ENCODE measurements at places on chromosomes 1 and 21.

DNA sequence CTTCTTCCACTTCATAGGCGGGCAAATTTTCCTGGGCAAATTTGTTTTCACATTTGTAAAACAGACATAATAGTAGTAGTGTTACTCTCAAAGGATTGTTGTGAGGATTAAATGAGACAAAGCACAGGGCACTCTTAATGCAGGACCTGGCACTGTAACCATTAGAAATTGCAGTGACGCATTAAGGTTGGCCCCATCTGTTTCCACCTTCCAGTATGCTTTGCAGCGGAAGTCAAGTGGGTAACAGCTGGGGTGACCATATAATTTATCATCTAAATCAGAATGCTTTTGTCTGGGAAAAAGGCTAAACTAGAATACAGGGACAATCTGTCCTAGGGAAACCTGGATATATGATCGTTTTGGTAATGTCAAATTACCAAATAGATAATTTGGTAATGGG is 132.5 kb upstream of the CACHD1 start:
- no peak for ATAC-seq

- ATAC-seq, result no peak
Measured at GRCh38 chr1:203176273-203177035, 828 bp upstream of the MYBPH start.

DNA sequence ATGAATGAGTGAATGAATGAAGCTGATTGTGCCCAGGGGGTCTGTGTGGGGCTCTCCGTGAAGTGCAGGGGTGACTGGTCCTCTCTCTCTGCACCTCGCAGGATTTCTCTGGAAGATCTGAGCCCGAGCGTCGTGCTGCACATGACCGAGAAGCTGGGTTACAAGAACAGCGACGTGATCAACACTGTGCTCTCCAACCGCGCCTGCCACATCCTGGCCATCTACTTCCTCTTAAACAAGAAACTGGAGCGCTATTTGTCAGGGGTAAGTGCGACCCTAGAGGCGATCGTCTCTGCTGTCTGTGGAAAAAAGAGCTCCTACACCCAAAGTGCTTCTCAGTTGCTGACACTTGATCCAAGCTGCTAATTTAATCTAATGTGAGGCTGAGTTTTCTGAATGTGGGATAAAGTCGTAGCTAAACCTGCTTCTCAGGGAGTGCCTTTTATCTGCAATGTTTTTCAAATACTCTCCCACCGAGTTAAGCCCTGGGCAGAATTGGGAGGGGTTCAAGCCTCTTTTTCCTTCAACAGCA is 101.7 kb downstream of the HUNK start:
- ATAC-seq, result no peak

- ATAC-seq, result no peak
Measured at GRCh38 chr1:181398544-181398943, 84.8 kb upstream of the CACNA1E start.

DNA sequence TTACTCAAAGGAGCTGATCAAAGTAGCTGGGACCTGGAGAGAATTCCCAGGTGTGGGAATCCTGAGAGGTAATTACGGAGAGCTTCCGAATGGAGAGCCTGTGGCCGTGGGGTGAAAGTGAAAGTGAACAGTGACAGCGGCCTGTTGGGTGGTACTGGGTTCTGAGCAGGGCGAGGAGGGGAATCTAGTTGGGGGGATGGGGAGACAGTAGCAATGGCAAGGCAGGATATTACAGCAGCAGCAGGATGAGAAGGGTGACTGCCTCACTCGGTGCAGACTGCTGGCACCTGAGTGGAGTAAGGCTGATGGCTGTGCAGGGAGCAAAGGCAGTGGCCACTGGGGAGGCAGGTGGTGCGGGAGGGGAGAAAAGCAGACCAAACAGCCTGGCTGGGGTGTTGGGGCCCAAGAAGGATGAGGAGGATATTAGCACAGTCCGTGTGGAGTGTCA is 70.3 kb upstream of the PRDX6 start:
- no peak for ATAC-seq

DNA sequence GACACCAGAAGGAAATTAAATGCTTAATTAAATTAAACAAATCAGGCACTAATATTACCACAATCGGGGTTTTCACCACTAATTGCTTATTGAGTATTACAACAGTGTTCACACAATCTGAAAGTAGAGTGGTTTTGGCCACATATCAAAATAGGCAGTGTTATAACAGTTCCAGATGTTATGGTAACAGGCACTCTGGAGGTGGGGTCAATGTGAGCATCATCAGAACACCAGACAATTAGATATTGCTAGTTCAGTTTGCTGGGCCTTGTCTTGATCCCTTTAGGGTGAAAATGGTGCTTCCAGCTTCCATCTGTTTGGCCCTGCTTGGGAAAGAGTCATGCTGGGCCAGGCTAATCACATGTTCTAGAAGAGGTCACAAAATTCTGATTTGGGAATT is 14.5 kb upstream of the DDAH1 start:
- ATAC-seq, result no peak

DNA sequence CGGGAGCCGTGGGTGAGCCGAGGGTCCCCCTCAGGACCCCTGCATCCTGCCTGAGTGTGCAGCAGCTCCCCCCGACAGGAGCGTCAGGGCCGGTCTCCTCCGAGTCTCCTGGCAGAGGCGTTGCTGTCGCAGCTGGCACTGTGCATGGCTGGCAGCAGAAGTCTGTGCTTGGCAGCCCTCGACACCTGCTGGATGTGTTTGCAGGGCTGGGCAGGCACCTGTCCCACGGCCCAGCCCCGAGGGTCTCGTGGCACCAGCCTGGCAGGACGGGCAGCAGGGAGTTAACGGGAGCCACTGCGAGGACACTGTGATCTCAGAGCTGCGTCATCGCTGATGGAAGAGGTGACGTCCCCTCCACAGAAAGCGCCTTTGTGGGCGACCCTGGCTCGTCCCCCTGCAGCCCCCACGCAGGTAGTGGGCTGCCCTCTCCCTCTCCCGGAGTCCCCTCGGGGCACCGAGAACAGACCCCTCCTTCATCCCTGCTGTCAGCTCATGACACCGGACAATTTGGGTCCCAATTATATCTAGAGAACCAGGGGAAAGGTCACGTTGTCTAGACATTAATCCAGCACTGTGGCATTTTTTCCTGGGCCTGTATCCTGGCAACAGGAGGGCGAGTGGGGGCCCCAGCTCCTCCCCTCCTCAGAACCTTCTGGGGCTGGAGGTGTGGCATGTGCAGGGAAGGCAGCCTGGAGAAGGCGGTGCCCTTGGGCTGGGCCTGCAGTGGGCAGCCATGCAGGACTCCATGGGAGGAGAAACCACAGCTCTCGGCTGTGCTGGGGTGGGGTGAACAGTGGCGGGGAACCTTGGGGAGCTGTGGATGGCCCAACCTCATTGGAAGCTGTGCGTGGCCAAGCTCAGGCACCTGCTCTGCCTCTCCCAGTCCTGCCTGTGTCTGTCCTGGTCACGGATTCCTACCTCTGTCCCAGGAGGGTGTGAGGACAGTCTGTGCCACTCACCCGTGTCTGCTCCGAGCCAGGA is 15.4 kb downstream of the COL18A1 start:
- no peak for ATAC-seq

DNA sequence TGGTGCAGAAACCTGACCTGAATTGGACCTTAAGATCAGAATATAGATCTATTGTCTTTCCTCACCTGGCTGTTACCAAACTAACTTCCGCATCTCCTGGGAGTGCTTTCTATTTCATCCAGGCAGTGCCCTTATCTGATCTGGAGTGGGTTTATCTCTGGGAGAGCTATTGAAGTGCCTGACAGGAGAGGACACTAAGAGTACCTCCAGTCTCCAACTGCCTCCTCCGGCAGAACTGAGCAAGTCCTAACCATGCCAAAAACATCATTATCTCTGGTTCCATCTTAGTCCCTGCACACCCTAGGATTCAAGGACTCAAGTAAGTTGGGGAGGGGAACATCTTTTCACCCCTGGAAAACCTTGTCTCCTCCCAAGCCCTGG is 12.4 kb upstream of the KCNJ15 start:
- peak; percentile 9 for ATAC-seq

- ATAC-seq, result no peak
Measured at GRCh38 chr1:32925403-32926162, 24.4 kb upstream of the TMEM54 start.

GRCh38 chr1:33350611-33351280 is 29.8 kb upstream of the A3GALT2 start:
- no peak for ATAC-seq

- ATAC-seq, result no peak
Measured at GRCh38 chr1:48807554-48808260, 31.0 kb upstream of the BEND5 start.

DNA sequence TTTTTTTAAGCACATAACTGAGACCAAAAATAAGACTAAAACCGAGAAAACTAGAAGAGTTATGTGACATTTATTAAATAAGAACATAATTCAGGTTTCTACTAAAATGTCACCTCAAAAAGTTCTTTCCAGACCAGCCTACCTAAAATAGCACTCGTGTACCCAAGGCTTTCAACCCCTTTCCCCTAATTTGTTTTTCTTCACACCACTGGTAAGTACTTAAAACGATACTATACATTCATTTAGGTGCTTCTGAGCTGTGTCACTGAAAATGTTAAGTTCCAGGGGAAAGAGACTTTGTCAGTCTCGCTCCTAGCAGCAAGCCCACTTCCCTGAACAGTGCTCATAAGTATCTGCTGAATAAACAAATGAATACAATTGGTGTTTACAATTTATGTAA is 6.8 kb downstream of the RRAGC start:
- peak; percentile 88 for ATAC-seq

GRCh38 chr1:245056913-245057312 is 97.9 kb upstream of the KIF26B start:
- ATAC-seq, result no peak

DNA sequence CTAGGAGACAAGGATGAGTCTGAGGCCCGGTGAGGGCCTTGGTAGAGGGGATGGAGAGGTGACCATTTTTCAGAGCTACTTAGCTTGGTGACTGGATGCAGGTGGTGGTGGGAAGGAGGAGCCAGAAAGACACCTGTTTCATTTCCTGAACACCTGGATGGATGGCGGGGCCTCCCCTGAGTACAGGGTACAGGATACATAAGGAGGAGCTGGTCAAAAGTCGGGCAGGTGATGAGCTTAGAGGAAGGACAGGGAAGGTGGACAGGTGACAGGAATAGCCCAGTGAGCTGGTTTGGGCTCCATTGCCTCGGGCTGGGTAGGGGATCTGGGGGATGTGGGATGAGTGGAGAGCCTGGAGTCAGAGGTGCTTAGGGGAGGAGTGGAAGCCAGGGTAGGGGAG is 6.3 kb downstream of the FAAH start:
- no peak for ATAC-seq

- peak; percentile 96 for ATAC-seq
Measured at GRCh38 chr1:39205102-39205780, 746 bp downstream of the MACF1 start.
